Prostate gland (tissue), 2 donors: ENCODE measurements at places on chromosomes 12 and 14. TPM values are rescaled to one million over a fixed set of nuclear protein-coding genes. Genes with fewer than 3 reads are reported as not detected.
A peak's percentile ranks its signal among the peaks of the same experiment; 100 is the strongest.

The NOVA1 gene
- total RNA-seq: 1.8 TPM

GRCh38 chr12:15563663-15564062 is 225.5 kb downstream of the EPS8 start:
- H3K4me1 ChIP-seq: no peaks in the 10 kb centered on the region
- no peak overlapping the region for H3K4me3 ChIP-seq
- no peak for DNase-seq
- no peaks in the 10 kb centered on the region for H3K36me3 ChIP-seq
- H3K27me3 ChIP-seq: no peaks in the 10 kb centered on the region

DNA sequence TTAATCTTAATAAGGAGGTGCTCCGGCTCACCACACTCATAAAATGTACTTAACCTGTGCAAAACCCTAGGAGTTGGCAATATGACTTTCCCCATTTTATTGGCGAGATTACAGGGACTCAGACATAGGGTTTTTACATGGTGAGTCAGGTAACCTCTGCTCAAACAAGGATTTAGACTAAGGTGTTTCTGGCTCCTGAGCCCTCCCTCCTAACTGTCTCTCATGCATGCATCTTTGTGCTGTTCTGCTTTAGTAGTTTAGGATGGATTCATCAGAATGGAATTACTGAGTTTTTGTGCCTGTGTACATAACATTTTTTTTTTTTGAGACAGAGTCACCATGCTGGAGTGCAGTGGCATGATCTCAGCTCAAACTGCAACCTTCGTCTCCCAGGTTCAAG is 993.3 kb upstream of the TMEM132C start:
- H3K4me1 ChIP-seq: no peaks in the 10 kb centered on the region
- H3K27ac ChIP-seq: no peak overlapping the region
- H3K27me3 ChIP-seq: no peaks in the 10 kb centered on the region
- no peaks in the 10 kb centered on the region for H3K36me3 ChIP-seq
- H3K4me3 ChIP-seq: no peak overlapping the region

GRCh38 chr14:102540315-102541028 is 30.9 kb upstream of the ANKRD9 start:
- H3K27ac ChIP-seq: no peak overlapping the region
- no peaks in the 10 kb centered on the region for H3K36me3 ChIP-seq
- no peak overlapping the region for H3K4me3 ChIP-seq
- H3K27me3 ChIP-seq: peaks cover 4% of the 10 kb centered on the region
- no peaks in the 10 kb centered on the region for H3K4me1 ChIP-seq

GRCh38 chr14:89473989-89474388 is 57.0 kb upstream of the FOXN3 start:
- no peaks in the 10 kb centered on the region for H3K4me1 ChIP-seq
- H3K27ac ChIP-seq: no peak overlapping the region
- H3K4me3 ChIP-seq: no peak overlapping the region
- no peak for DNase-seq
- H3K27me3 ChIP-seq: no peaks in the 10 kb centered on the region

DNA sequence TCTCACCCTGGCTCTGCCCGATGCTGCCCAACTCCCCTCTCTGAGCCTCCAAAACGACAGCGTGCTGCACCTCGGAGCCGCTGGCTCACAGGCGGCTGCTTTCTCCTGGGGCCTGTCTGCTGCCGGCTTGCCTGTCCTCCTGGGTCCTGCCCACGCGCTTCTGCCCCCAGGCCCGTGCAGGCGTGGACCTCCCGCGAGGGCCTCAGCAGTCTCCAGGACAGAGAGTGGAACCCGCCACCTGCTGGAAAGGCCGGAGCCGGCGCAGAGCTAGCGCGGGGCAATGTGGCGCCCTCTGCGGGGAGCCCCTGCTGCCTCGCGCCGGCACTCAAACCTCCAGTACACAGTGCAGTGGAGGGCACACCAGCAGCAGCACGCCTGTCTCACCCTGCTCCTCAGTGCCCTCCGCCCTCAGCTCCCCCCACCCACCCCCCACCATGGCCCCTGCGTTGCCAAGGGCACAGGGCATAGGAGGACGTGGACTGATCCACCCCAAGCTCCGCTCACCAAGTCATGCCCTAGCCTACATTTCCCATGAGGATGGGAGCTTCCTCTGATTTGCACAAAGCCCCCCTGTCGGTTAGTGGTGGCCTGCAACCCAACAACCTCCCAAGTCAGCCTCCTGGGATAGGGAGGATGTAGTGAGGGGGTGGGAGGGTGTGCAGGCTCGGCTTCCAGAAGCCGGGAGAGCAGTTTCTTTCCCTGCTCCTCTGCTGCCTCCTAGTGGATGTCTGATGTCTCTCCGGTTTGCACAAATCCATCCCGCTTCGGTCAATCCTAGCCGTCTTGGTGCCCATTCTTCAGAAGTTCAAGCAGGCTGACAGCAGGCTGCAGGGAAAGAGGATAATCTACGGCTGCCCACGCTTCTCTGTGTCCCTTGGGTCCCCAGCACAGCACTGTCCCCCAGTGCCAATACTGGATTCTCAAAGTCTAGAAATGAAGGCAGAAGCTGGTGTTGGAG is 25.2 kb downstream of the KRT8 start:
- H3K36me3 ChIP-seq: no peaks in the 10 kb centered on the region
- no peak overlapping the region for H3K4me3 ChIP-seq
- no peaks in the 10 kb centered on the region for H3K27me3 ChIP-seq
- no peaks in the 10 kb centered on the region for H3K4me1 ChIP-seq
- DNase-seq: peak; percentile 89
- peak overlapping the region; percentile 69 for H3K27ac ChIP-seq

The CLEC14A gene
- 19.8 TPM for total RNA-seq

- no peak overlapping the region for H3K27ac ChIP-seq
- H3K36me3 ChIP-seq: no peaks in the 10 kb centered on the region
- H3K4me3 ChIP-seq: no peak overlapping the region
- no peaks in the 10 kb centered on the region for H3K27me3 ChIP-seq
- no peaks in the 10 kb centered on the region for H3K4me1 ChIP-seq
These were observed 10.0 kb upstream of the NCOR2 start for GRCh38 chr12:124577374-124577773.

The ERP27 gene
- total RNA-seq: 0.57 TPM

GRCh38 chr12:29164477-29165393 is 15.7 kb downstream of the FAR2 start:
- no peaks in the 10 kb centered on the region for H3K27me3 ChIP-seq
- no peak overlapping the region for H3K27ac ChIP-seq
- no peaks in the 10 kb centered on the region for H3K4me1 ChIP-seq
- no peak overlapping the region for H3K4me3 ChIP-seq
- DNase-seq: no peak

DNA sequence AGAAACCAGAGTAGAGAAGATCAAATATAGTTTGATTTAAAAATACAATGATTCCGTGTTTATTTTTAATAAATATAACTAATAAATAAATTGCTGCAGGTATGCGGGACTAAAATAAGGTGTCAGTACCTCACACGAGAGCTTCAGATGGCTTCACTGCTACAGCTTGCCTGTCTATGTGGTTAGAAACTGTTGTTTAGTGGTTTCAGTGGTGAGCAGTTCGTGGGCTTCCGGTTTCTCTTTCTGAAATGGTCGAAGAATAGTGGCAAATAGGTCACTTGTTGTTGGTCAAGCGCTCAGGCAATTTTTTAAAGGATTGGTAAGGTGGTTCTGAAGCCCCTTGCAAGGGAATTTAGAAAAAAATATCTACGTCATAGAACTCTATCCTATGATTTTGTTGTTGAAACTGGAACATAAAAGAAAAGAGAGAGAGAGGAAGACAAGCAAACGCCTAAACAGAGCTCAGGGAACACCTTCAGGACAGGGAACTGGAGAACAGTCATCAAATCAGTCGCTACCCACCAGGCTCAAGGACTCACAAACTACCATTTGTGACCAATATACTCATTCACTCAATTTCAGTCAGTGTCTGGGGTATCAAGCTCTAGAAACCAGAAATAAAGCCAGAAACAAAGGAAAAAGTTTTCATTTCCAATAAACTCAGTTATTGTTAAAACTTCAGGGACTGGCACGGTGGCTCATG is 31.3 kb downstream of the GABARAPL1 start:
- no peak overlapping the region for H3K27ac ChIP-seq
- H3K4me1 ChIP-seq: no peaks in the 10 kb centered on the region
- no peaks in the 10 kb centered on the region for H3K36me3 ChIP-seq
- H3K4me3 ChIP-seq: no peak overlapping the region

GRCh38 chr12:11992515-11992914 is 78.2 kb upstream of the BCL2L14 start:
- no peak overlapping the region for H3K4me3 ChIP-seq
- no peaks in the 10 kb centered on the region for H3K4me1 ChIP-seq
- no peaks in the 10 kb centered on the region for H3K27me3 ChIP-seq
- DNase-seq: no peak
- no peak overlapping the region for H3K27ac ChIP-seq

DNA sequence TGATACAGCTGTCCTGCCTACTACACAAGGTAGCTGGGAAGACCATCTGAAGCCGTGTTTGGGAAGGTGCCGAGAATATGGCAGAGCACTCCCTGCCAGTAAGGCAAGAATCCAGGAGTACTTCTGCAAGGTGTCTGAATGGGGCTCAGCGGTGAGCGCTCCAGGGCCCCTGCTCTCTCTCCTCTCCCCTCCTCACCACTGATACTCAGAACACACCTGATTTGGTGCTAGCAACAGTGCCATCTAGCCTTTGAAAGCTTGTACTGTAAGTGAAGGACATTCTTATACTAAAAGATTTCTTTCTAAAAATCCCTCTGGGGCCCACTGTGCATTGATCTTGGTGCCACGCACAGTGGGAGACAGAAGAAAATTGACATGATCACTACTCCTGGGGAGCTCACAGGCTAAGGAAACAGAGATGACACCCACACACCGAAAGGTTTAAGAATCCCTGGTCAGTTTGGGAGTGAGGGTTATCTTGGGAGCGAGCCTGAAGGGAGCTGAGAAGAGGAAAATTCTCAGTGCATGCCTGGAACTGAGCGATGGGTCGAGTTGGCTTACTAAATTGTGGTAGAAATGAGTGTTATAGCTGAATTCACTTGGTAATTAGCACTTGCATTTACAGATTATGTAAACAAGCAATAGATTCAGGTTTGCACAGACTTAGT is 216.9 kb downstream of the NTF3 start:
- H3K36me3 ChIP-seq: no peaks in the 10 kb centered on the region
- H3K27me3 ChIP-seq: no peaks in the 10 kb centered on the region
- H3K4me1 ChIP-seq: no peaks in the 10 kb centered on the region
- H3K4me3 ChIP-seq: no peak overlapping the region
- no peak overlapping the region for H3K27ac ChIP-seq

DNA sequence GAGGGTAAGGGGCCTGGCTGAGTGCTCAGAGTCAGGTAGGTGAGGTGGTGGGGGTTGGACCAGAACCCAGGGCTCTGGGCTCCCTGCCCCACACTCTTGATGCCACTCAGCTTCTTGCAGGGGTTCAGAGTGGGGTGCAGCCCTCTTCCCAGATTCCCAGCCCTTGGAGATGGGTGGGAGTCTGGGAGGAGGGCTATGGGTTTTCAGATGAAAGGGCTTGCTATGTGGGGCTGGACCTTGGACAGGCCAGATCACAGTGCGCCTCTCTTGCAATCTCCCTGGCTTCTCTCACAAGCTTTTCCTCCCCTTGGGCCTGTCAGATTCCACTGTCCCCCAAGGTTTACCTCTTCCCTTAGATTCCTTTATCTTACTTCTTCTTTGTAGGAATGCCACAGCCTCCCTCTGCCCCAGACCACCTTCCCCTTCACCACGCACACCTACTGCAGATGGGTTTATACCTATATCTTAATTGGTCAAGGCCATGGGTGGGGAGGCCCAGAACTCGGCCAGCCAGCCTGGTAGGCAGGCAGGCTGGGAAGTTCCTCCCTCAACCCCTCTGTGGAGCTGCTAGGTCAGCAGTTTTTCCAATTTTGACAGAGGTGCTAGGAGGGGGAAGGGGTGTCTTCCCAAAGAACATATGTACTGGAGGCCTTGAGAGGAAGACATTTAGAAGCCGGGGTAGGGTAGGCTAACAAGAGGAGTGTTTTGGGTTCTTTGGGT is 1.4 kb downstream of the NYNRIN start:
- no peaks in the 10 kb centered on the region for H3K4me1 ChIP-seq
- no peak for DNase-seq
- no peaks in the 10 kb centered on the region for H3K27me3 ChIP-seq
- H3K27ac ChIP-seq: no peak overlapping the region

DNA sequence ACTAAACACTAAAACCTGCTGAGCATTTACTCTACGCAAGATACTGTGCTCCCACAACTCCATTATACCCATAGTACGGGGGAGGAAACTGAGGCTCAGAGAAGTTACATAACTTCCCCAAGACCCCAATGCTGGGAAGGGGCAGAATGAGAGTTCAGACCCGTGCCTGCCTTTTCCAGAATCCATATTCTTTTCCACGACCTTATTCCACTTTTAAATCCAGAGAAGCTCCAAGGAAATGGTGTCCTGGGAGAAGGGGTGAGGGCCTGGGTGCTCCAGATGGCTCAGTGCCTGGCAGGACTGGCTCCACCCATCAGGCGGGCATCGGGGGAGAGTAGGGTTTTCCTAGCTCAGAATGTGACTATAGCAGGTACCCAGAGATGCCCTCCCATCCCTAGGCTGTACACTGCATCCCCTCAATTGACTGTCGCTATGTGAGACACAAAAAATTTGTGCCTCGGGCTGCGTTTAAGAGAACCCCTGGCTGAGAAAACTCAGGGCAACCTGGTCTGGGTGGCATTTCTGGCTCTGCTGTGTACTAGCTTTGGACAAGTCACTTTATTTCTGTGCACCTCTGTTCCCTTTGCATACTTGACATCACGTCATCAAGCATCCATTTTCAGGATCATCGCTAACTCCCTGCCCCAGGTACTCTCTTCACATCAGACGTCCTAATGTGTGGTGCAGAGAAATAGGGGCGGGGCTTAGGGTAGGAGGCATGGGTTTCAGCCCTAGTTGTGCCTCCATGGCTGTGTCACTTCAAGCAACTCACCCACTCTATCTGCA is 11.6 kb upstream of the IQSEC3 start:
- H3K27ac ChIP-seq: no peak overlapping the region
- no peaks in the 10 kb centered on the region for H3K27me3 ChIP-seq
- no peaks in the 10 kb centered on the region for H3K4me1 ChIP-seq
- no peak for DNase-seq
- H3K4me3 ChIP-seq: no peak overlapping the region

DNA sequence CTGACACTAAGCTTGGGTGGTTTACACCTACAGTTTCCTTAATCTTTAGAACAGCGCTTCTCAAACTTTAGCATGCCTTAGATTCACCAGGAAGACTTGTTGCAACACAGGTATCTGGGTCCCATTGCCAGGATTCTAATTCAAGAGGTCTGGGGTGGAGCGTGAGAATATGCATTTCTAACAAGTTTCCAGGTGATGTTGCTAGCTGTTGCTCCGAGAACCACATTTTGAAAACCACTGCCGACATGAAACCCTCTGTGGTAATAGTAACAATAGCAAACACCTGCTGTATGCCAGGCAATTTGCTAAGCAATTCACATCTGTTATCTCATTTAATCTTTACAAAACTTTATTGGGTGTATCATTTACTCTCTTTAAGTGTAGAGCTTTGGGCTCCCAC is 58.6 kb downstream of the TRHDE start:
- H3K27me3 ChIP-seq: no peaks in the 10 kb centered on the region
- no peaks in the 10 kb centered on the region for H3K4me1 ChIP-seq
- no peak for DNase-seq
- no peak overlapping the region for H3K4me3 ChIP-seq
- no peaks in the 10 kb centered on the region for H3K36me3 ChIP-seq
- no peak overlapping the region for H3K27ac ChIP-seq

DNA sequence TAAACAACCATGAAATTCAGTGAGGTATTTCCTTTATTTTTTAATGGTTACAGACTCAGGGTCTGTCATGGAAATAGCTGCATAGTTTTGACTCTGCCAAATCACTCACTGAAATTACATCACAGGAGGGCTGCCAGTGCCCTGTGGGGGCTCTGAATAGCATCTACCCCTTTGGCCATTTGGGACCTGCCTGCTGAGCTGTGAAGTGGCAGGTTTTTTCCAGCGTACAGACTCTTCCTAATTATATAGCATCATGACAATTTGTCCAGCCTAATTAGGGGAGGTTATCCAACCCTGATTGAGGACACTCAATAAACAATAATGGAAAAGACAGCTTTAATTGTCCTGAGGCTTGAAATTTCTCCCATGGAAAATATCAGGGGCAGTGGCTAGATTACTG is 1.8 kb upstream of the COCH start:
- no peak overlapping the region for H3K27ac ChIP-seq
- no peak overlapping the region for H3K4me3 ChIP-seq
- peaks cover 9% of the 10 kb centered on the region for H3K4me1 ChIP-seq
